ENCODE measurements at places on chromosomes 13 and 19.

- no peak for DNase-seq
These were observed 86.5 kb upstream of the ABCC4 start for GRCh38 chr13:95387733-95388207.

- DNase-seq, result peak; percentile 87
These were observed 564.1 kb downstream of the PCDH9 start for GRCh38 chr13:66665991-66666390.

GRCh38 chr19:32599736-32600157 is 18.8 kb downstream of the PDCD5 start:
- DNase-seq, result peak; percentile 65

DNA sequence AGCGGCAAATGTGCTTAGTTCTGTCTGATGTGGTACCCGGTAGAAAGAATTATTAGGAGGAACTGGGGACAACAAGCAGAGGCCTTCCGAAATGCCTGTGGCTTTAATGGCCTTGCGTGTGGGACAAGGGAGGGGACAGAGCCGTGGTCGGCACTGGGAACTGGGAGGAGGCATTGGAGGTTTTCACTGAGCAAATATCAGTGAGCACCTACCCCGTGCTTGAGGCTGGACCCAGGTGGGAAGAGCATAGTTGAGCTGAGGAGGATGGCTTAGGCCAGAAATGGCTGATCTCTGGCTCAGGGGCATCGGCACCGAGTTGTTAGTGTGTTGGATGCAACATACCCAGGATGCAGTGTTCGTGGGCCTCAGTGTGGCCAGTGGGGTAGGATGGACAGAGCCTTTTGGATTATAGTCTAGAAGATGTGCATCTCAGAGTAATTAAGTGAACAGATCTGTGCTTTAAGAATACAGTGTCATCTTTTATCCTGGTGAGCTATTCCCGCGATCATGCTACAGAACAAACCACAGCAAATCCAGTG is 201.3 kb downstream of the TEX29 start:
- no peak for DNase-seq

DNA sequence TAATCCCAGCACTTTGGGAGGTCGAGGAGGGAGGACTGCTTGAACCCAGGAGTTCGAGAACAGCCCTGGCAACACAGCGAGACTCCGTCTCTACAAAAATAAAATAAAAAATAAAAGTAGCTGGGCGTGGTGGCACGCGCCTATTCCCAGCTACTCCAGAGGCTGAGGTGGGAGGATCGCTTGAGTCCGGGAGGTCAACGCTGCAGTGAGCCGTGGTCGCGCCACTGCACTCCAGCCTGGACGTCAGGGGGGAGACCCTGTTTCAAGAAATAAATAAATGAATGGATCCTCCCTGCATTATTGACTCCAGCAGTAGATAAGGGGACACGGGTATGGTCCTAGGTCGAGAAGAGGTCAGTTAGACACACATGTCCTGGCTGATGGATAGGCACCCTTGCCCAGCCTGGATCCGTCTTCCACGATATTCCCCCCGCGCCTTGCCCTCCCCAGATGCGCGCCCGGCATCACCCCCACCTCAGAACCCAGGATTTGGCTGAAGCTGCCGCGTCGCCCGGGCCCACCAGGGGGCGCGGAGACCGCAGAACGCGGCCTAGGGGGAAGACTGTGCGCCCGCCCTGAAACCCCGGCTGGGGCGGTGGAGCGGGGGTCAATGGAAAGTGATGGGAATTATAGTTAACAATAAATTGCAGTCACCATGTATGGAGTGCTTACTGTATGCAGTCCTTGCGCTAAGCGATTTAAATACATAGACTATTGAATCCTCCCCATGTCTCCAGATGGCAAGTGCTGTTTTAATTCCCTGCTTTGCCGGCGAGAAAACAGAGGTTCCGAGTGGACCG is 2.1 kb upstream of the HOOK2 start:
- peak; percentile 75 for DNase-seq

DNA sequence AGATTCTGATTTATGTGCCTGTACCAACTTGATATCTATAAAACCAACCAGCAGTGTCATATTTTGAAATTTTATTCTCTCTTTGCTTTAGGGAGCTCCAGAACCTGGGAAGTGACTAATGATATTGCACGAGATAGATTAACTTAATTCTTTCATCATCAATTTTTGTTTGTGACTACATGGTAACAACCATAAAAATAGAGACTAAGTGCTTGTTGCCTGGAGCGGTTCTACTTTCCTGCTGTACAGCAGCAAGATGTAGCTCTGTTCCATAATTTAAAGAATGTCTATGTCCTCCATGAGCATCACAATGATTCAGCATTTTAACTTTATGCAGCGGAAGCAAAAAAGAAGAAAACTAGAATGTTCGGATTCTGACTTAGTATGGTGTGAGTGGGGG is 275.6 kb downstream of the KLF5 start:
- DNase-seq, result peak; percentile 54

GRCh38 chr13:35857769-35858168 is 273.4 kb downstream of the DCLK1 start:
- peak; percentile 69 for DNase-seq

DNA sequence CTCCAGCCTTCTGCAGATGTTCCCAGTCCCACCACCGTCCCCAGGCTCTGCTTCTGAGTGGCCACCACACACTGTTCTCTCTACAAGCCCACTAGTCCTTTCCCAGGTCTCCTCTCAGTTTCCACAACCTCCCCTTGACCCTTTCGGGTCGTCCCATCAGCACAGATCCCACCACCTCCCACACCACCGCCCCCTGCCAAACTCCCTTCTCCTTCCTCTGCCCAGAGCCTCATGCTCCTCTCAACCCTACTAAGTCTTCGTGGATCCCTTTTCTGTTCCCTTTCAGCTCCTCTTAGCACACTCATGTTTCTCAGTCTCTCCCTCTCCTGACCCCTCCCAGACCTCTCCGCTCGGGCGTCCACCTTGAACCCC is 1.9 kb downstream of the NAPA start:
- DNase-seq, result no peak

DNA sequence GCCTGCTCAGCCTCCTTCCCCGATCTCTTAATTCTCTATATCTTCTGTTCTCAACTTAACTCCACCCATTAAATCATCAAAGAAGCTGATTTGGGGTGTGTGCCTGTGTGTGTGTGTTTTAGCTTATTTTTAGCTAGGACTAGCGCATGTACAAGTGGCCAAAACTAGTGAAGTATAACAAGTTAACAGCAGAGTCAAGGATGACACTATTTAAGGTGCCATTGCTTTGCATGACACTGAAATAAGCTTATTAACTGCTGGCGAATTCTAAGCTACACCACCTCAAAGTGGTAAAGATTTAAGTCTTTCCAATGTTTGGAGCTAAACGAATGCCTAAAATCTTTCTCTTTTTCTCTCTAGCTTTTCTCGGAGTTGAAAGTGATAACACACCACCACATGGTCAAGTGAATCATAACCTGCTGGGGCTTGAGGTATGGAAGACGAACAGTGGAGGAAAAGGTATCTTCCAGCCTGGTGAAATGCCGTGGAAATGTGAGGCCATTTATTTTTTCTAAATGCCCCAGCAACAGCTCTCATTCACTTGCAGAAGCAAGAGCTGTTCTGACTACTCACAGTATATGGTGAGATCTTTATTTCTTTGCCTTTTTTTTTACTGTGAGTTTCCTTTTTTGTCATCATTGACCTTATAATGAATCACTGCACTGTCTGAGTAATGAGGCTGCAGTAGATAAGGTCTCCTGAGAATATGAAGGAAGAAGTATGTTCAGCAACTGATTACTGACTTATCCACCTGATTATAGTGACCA is 570.3 kb downstream of the PCDH9 start:
- peak; percentile 70 for DNase-seq

GRCh38 chr19:49071860-49072547 is 495 bp downstream of the KCNA7 start:
- no peak for DNase-seq

GRCh38 chr13:46982856-46983582 is 86.2 kb upstream of the HTR2A start:
- no peak for DNase-seq

DNA sequence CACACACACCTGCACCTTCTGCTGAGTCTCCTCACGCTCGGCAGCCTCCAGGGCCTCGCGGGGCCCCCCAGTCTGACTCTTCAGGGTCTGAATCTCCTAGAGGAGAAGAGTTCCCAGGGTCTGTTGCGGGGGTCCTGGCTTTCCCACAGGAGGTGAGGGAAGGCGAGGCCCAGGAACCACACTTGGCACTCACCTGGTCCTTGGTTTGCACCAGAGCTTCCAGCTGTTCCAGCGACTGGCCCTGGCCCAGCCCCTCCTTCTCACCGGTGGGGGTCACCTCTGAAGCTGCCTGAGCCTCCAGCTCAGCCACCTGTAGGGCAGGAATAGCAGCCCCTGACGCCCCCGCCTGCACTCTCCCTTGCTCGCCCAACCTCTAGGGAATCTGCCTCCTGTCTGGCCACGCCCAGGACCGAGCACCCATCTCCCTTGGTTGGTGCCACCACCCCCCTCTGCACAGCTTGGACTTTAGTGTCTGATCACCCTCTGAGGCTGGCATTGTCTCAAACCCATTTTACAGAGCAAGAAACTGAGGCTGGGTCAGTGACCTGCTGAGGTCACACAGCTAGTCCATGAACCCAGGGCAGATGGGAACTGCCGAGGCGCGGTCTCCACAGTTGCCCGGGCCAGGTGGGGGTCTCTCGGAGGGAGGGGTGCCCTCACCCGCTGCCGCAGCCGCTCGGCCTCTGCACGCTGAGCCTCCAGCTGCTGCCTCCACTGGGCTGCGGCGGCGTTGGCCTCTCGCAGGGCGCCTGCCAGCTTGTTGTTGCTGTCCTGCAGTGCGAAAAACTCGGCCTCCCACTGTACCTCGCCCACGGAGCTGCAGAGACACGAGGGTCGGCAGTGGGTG is 9.5 kb downstream of the HOMER3 start:
- DNase-seq, result no peak

GRCh38 chr19:54257116-54257480 is at the start of gene LILRB5:
TSS of gene LILRB5 (minus strand) at chr19:54257273. CDS start at chr19:54257193, 80 bp downstream.
- no peak for DNase-seq

GRCh38 chr13:48490241-48490640 is 42.6 kb downstream of the RCBTB2 start:
- peak; percentile 22 for DNase-seq

- DNase-seq, result no peak
These were observed 14.6 kb downstream of the CSNK1A1L start for GRCh38 chr13:37090912-37091311.

- DNase-seq, result no peak
These were observed 3.5 kb downstream of the FFAR2 start for GRCh38 chr19:35451338-35452096.

DNA sequence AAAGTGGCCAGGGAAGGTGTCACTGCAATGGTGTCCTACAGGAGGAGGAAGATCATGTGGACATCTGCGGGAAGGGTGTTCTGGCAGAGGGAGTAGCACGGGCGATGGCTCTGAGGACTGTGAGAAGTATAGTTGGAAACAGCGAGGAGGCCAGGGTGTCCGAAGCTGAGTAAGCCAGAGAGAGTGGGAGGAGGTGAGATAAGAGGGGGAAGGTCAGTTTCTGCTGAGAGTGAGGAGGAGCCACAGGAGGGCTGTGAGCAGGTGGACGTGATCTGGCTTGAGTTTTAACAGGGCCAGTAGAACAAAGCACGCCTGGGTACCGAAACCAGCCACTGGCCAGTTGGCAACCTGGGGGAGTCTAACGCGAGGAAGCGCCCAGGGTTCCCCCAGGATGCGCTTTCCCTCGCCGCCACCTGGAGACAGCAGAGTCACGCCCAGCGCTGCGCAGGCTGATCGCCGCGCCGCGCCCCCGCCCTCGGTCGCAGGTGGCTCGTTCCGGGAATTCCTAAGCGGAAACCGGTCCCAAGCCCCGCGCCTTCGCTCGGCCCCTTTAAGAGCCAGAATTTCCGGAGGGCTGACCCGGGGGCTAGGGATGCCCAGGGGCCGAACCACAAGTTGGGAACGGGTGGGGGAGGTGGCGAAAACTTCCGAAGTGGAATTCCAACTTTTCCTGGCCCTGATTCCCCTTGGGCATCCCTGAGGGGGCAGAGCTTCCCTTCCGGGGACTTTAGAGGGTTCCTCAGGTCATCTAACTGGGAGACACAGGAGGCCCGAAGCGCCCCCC is 1.1 kb upstream of the LSR start:
- DNase-seq, result no peak

GRCh38 chr19:43731846-43732245 is 16.0 kb downstream of the IRGC start:
- peak; percentile 49 for DNase-seq

GRCh38 chr13:83503424-83503823 is 378.9 kb downstream of the SLITRK1 start:
- DNase-seq, result peak; percentile 84

DNA sequence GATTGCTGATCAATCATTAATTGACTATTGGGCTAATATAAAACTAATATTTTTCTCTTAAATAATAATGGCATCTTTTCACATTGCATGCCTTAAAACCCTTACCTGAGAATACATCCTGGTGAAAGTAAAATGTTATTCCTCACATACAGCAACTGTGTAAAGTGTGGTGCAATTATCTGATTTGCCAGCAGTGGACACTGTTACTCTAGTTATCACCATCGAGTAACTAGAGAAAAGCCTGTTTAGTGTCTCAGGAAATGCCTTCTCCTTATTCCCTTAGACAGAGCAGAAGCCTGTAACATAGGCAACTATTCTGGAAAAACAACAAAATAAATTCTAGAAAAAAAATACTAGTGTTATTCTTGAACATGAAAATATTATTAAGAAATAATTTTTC is 459.8 kb downstream of the FGF14 start:
- peak; percentile 19 for DNase-seq

DNA sequence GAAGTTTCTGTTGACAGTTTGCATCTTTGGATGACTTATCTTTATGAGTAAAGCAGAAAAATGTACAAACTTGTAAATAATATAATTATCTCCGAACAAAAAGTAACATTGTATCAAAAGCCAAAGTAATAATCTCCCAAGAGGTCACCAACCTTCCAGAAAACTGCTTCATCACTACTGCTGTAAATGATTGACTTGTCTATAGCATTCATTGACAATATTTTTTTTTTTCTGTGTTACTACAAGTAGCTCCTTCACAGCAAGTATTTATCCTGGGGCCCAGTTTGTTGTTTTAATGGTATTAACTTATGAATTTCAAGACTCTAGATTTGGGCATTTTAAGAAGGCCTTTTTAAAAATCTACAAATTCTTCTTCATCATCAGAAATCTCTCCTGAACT is 242.4 kb downstream of the KLF12 start:
- no peak for DNase-seq
